NCI-H526 (cell line): ENCODE measurements at places on chromosomes 5 and 9.

- no peak for DNase-seq
Observed at GRCh38 chr5:9775339-9775738, 145.2 kb upstream of the TAS2R1 start.

GRCh38 chr9:129398101-129398960 lies 220.3 kb upstream of the IER5L start:
- no peak for DNase-seq

- DNase-seq: no peak
Observed at GRCh38 chr9:125548141-125548540, 158.9 kb downstream of the MAPKAP1 start.

DNA sequence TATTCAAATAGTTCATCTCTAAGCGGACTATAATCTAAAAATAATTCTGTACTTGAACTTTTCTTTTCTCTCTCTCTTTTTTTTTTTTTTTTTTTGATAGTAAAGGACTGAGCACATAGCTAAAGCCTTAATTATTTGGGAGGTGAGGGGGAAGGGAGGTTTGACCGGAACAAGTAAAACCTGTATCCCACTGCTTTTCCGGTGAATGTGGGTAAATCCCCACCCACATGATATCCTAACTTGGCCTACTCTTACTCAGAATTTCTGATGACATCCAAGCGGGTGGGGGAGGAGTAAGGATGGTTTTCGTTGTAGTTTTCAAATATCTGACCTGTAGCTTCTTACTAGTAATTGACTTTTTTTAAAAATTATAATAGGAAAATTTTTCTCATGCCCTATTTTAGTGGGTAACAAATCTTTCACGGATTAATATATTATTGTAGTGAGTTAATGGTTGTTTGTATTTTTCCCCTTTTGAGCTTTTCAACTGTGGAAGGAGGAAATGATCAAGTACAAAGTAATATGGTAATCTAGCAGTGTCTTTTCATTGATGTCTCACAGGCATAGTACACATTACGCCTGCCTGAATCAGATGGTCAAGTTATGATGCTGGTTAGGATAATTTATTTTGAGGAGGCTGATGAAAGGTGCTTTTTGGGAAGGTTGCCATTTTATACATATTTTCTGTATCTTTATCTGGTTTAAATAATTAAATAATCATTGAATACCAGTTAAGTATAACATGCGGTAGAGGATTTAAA lies 2.2 kb upstream of the ELL2 start:
- DNase-seq: no peak

DNA sequence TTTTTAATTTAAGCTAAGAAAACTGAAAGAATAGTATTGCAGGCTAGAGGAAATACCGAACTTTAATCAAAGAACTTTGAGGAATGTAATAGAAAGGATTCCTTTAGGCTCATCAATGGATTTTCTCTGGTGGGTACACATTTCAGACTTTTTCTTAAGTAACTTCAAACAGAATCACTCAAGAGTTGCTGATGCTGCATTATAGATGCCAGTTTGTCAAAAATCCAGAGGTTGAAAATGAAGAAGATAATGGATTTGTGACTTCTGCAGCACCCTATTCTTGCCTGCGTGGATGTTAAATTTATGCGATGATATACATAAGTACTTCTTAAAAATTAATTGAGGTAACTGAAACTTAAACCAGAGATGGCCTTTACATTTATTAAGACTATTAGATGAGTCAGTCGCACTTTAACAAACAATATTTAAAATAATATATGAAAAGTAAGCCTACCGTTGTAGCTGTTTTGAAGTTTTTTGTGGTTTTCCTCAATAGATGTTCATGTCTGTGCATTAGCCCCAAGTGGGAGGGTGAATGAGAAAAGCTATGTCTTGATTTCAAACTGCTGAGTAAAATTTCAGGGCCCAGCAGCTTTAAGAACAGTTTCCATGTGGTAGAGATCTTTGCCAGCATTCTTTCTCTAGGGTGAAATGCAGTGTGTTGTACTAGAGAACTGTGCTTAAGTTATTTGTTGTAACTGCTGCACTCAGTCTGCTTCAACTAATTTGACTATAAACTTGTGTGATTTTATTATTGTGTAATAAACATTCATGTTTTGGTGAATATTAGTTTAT lies at the start of gene OGN:
TSS of gene OGN (minus strand) at position 537 of the 795 bp plus-strand sequence. CDS start 1,171 bp downstream, outside the sequence.
- no peak for DNase-seq
